ENCODE measurements at places on chromosomes 12 and 14.

DNA sequence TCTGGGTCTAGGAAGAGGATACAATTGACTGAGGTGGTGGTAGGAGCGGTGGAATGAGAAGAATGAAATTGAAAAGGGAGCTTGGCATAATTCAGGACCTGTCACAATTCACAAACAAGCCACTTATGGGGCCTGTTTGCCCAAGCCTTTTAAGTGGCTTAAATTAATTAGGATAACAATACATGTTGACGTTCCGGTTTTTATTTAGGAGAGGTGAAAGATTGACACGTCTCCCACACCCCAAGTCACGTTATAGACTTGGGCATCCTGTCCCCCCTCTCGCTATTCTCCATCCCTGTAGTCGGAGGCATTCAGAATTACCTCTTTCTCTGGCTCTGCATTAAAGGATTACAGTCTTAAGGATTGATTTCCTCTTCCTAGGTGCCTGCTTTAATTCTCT, 954 bp upstream of the CALCOCO1 start:
- no peak for DNase-seq

DNA sequence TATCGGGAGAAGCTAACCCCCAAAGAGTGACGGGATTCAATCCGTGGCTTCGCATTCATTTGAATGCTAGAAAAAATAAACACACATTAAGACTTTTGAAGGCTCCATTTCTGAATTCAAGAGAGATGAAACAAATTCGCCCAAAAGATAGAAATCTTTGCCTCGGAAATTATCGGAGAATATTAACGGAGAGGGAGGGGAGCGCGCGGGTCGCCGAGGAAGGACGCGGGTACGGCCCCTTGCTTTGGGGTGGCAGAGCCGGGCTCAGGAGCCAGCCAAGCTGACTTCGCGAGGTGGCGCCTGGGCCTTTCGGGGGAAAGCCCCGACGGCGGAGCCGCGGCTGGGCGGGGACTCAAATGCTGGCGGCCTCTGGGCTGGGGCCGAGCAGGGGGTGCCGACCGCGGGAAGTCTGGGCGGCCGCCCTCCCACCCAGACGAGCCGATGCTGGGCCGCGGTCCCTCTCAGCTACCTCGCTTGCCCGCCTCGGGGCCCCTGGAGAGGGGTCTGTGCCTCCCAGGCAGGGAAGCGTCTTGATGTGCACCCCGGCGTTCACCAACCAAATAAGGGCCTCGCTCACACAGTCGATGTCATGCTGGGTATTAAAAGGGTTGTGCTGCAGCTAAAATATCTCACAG, 14.7 kb downstream of the NKX2-1 start:
- no peak for DNase-seq

GRCh38 chr12:42504049-42504448, 85.5 kb downstream of the PRICKLE1 start:
- DNase-seq, result no peak

DNA sequence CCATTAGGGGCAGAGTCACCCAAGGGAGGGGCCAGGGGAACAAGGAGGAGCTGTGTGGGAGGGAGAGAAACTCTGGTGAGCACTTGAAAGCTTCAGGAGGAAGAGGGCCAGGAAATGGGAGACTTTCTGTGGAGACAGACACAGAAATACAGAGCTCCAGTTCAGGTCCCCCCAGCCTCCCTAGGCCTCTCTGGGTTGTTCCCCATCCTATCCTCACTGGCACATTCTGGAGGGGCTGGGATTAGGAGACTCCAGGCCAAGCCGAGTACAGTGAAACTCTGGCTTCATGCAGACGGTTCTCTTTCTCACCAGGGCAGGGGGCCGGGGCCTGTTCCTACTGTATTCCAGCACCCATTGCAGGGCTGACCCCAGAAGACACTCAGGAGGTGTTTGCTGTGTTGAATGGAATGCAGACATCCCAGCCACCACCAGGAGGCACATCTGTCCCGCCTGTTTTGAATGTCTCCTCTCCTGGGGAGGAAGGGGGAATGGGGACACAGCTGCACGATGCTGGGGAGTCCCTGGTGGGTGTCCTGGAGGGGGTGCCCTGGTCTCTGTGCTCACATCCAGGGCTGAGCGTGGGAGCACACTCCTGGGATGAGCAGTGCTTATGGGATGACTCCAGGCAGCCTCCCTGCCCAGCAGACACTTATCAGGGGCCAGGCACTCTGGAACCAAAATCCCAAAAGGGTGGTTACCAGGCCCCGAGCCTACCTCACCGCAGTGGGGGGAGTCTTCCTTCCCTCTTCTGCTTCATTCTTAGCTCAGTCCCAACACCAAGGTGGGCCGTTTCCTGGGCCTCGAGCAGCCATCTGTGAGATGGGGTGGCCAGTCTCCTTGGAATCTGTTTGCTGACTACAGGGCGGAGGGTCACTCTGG, 5.5 kb upstream of the KRT84 start:
- no peak for DNase-seq

- no peak for DNase-seq
Observed at GRCh38 chr12:55797068-55797467, 20.5 kb downstream of the SARNP start.

DNA sequence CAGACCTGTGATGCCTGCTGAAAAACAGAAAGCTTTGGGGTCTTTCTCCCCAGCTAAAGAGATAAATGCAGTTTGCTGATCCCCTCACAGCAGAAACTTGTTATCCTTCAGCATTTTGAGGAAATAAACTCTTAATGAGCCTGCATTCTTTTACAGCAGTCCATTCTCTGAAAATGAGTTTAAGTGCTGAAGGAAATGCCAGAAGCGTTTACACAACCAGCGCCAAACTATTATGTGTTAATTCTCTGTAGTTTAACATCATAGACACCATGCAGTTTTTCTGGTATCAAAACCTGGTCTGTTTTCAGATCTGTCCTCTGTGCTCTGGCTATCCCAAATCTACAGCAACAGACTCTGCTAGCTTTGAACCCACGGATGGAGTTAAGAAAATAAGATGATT, 291.3 kb downstream of the NPAS3 start:
- DNase-seq, result no peak

DNA sequence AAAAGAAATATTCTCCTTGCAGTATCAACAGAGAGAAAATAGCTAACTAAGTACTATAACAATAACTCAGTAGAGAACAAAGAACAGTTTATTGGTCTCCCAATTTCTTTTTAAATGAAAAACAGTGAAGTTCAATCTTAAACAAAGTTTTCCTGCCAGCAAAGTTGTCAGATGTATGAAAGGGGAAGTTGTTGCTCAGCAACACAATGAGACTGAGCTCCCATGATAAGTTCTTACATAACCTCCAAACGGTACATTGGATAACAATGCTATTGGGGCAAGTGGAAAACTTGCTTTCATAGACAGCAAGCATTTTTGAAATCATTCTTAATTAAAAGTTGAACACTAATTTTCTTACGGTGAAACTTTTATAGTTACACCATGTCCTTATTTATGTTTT, 94.9 kb downstream of the ALG10B start:
- no peak for DNase-seq

DNA sequence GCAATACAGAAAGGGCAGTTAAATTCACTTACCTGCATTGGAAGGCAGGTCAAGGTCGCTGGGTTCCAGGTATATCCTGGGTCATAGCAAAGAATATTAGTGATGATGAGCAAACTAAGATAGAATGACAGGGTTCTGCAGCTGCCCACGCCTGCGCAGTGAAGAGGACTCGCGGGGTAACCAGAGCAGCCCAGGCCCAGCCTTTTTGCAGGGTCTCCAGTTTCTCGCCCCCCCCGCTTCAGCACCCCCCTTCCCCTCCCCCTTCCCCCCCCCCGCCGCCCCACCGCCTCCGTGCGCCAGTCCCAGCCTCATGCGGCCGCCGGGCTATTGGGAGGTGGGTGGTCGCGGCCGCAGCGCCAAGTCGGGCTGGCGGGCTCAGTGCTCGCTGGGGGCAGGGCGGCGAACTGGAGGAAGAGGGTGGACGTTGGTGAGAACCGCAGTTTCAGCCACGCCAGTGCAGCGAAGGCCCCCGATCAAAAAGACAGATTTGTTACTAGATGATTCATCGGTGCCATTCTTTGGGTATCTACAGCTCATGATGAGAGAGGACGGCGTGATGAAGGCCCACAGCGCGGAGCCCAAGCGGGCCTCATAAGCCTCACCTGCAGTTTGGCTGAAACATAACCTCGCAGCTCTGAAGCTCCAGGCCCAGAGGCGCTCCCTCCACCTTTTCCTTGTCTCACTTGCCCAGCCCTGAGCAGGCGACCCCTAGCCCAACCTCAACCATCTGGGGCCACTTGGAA, 20.2 kb downstream of the SLC2A3 start:
- DNase-seq, result no peak

DNA sequence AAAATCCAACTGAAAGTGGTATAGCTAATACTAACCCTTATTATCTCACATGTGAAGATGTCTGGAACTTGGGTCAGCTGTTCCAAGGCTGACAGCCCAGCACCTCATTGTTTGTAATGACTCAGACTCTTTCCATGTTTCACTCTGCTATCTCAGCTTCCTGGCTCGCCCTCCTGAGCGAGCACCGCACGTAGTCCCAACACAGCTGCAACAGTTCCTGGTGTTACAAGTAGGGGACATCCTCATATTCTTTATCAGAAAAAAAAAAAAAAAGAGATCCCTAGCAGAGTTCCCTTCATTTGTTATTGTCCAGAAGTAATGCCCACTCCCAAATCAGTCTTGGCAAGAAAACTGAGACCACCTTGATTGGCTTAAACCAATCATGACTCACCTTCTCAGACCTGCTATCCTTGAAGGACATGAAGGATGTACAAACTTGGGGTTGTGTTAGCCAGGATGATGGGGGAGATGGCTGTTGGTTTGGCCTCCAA, 92.5 kb downstream of the ADCK1 start:
- no peak for DNase-seq

GRCh38 chr14:50354527-50354926, 42.2 kb downstream of the CDKL1 start:
- DNase-seq, result no peak

DNA sequence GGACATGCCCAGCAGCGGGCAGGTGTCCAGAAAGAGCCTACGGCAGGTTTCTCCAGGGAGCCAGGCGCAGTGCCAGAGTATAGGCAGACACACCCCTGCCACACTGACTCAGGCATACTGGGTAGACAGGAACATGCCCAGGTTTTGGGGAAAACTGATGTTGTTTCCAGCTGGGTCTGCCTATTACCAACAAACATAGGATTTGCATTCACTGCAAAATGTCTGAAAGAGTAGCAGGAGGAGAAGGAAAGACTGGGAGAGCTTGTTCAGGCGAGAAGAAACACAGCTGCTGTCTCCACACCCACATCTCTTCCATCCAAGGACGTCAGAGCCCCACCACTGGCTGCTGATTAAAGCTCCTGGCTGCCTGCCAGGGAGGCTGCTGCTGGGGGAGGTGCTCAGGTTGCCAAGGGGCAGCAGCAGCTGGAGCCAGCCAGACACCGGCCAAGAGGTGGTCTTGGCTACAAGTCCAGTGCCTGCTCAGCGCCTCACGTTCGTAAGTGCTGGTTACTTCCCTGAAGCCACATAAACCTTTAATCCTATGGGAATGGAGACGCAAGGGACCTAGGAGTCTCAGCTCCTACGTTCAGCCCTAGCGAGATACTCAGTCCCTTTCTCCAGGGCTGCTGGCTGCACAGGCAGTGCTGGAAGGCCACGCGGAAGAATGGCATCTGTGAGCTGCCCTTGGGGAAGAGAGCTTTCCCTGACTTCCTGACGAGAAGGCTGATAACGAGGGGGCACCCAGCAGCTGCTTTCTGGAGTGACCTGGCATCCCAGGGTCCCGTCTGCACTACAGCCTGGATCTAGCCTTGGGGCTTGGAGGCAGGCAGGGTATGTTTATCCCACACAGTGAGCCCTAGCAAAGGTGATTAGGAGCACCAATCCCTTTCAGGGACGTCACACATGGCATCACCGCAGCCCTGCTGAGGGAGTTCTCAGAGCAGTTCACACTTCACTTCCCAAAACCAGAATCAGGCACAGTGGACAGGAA, 58.1 kb downstream of the PLEKHG3 start:
- DNase-seq, result no peak

DNA sequence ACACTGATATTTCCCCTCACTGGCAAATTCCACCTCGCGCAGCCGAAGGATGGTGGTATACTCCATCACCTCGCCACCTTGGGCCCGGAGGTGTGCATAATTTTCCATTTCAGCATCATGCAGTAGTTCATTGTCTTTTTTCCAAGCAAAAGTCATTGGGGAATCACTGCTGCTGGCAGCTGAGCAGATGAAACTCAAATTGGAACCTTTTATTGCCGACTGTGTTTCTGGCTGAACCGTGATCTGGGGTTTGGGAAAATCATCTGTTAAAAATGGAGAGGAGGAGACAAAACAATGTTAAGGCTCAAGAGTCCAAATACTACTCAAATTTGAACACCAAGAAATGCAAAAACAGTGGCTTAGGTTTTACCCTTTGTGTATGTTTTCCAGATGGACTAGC, 39.7 kb downstream of the LRIG3 start:
- no peak for DNase-seq

DNA sequence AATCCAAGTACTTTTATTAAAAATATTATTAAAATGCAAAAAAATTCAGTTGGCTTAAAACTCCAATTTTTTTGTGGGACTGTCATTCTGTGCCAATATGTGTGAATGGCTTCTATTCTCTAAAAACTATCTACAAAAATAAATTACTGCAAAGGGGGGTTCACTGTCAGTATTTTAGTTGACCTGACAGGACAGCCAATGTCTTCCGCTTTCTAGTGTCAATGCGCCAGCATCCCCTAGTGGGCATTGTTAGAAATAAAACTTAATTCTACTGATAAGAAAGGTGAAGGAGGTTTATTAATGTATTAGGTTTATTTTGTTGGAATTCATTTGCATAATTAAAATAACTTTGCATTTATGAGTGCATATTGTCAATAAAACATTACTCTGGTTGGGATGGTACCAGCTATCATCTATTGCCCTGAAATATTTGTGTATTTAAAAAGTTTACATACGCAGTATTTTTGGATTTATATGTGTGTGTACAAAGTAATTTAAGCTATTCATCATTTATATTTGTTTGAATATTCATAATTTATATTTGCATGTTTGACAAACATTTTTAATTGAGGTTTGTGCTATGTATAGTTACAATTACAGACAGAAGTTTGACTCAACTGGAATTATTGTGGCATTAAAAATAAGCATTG, 527.2 kb downstream of the FLRT2 start:
- DNase-seq, result no peak

- no peak for DNase-seq
Observed at GRCh38 chr12:120902846-120903411, 1.2 kb downstream of the SPPL3 start.

DNA sequence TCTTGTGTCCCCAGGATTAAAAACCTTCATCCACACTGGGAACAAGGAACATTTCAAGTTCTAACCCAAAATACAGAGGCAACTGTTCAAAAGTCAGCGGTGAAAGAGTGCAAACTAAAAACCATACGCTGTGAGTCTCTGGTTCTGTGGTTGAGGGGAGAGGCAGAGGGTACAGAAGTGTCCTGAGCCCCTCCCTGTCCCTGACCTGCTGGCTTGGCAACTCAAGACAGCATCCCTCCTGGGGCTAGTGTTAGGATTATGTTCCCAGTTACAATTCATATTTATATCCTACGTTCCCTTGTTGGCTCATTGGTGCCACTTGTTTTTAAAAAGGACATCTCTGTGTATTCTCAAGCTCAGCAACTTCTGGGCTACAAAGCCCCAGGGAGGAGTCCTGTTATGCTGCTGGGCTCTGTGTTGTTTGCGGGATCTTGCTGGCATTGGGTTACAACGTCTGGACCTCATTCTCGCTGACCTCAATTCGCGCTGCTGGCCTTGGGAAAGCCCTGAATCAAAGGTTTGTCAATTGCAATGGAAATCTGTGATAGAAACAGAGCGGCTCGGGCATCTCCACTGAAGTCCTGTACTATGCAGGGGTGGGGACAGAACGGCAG, 420.8 kb downstream of the FUT8 start:
- DNase-seq, result no peak

GRCh38 chr14:54589076-54589475, 22.1 kb downstream of the SAMD4A start:
- no peak for DNase-seq
